ENCODE measurements at places on chromosomes 2 and 18.

DNA sequence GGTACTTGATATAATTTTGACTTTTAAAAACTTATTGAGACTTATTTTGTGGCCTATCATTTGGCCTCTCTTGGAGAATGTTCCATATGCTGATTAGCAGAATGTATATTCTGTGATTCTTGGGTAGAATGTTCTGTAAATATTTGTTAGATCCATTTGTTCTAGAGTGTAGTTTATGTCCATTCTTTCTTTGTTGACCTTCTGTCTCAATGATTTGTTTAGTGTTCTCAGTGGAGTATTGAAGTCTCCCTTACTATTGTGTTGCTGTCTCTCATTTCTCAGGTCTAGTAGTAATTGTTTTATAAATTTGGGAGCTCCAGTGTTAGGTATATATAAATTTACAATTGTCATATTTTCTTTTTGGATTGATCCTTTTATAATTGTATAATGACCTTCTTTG lies 349.6 kb upstream of the CWC22 start:
- no peak for DNase-seq

DNA sequence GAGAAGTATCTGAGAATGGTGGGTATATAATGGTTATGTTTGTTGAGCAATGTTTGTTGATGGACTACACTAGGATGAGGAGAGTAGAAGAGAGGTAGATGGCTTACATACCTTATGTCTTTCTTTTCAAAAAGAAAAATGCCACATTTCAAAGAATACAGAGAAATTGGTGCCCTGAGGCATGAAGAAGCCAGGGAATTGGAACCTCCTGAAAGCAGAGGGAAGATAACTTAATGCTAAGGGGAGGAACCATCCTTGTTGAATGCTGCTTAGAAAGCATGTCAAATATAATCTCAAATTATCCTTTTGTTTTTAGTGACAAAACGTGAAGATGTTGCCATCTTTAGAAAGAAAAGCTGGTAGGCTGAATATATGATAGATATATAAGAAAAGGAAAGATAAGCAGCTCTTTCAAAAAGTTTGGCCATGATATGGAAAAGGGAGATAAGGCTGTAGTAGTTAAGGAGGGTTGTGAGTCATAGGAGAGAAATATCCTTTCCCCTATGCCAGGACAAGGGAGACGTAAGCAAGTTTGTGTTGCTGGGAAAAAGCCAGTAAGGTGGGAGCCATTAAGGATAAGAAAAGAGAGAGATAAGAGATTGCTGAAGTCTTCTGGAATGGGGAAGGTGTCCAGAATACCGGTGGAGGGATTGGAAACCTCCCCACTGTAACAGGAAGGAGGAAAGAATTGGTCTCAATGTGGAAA lies 66.3 kb downstream of the SCN2A start:
- DNase-seq = no peak

- DNase-seq = no peak
These were observed 17.1 kb upstream of the GPR45 start for GRCh38 chr2:105224444-105224843.

GRCh38 chr2:14902953-14903352 lies 270.4 kb downstream of the LRATD1 start:
- DNase-seq = no peak

DNA sequence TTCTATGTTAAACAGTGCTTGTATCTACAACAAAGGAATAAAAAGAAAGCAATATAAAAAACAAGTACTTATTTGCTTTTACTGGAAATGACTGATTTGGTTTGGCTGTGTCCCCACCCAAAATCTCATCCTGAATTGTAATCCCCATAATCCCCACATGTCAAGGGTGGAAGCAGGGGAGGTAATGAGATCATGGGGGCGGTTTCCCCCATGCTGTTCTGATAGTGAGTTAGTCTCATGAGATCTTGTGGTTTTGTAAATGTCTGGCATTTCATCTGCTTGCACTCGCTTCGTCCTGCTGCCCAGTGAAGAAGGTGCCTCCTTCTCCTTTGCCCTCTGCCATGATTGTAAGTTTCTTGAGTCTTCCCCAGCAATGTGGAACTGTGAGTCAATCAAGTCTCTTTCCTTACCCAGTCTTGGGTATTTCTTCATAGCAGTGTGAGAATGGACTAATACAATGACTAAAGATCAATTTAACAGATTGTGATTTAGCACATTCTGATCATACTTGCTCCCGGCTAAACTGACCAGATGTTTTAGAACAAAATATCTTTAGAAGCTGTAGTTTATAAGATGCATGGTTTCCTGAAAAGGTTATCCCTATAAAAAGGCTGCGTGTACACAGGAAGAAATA lies 19.9 kb downstream of the PTH2R start:
- no peak for DNase-seq

- DNase-seq = no peak
These were observed 559 bp downstream of the MYL12A start for GRCh38 chr18:3248062-3248657.

- DNase-seq = no peak
These were observed 45.1 kb downstream of the LBH start for GRCh38 chr2:30276455-30276911.

- no peak for DNase-seq
These were observed 24.2 kb downstream of the MYT1L start for GRCh38 chr2:2306878-2307277.

- DNase-seq = no peak
These were observed 18.1 kb downstream of the CCDC141 start for GRCh38 chr2:179031731-179032408.

- no peak for DNase-seq
These were observed 170.2 kb downstream of the TPGS2 start for GRCh38 chr18:36658611-36659010.

GRCh38 chr2:213145715-213146242 lies 5.6 kb downstream of the IKZF2 start:
- DNase-seq = no peak

GRCh38 chr18:75809926-75810255 lies 382.4 kb upstream of the SMIM21 start:
- DNase-seq = no peak

DNA sequence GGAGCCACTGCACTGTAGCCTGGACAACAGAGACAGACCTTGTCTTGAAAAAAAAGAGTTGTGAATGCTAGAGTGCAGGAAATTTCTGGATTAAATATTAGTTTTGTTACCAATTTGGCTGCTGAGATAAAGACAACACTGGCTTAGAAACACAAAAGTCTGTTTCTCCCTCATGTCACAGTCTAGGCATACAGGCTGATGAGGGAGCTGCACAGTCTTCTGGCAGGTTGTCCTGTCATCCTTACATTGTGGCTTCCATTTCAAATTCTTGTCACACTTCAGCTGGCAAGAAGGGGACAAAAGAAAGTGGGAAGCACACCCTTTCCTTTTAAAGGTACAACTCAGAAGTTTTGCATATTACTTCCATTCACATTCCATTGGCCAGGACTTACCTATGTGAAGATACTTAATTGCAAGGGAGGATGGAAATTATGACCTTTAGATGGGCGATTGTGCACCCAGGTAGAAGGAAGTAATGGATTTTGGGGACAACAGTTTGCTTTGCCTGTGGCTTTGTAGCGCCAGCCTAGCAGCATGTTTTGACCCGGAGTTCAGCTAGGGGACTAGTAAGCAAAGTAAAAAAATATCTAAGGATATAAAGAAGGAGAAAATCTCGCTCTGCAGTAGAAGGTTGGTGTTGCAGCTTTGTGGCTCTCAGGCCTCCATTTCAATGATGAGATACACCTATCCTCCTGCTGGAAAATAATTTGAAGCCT lies 55.9 kb downstream of the SPATS2L start:
- no peak for DNase-seq

DNA sequence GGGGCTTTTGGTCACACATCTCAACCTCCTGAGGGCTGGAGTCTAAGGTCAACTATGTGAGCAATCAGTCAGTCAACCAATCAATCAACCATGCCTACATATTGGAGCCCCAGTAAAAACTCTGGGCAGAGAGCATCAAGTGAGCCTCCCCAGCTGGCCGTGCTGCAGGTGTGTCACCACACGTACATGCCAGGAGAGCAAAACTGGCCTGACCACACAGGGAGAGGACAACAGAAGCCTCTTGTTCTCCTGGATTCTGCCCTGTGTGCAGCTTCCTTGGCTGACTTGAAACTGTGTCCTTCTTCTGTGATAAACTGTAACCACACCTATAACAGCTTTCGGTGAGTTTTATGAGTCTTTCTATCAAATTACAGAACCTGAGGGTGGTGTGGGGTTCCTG lies 25.9 kb downstream of the GPR35 start:
- no peak for DNase-seq

DNA sequence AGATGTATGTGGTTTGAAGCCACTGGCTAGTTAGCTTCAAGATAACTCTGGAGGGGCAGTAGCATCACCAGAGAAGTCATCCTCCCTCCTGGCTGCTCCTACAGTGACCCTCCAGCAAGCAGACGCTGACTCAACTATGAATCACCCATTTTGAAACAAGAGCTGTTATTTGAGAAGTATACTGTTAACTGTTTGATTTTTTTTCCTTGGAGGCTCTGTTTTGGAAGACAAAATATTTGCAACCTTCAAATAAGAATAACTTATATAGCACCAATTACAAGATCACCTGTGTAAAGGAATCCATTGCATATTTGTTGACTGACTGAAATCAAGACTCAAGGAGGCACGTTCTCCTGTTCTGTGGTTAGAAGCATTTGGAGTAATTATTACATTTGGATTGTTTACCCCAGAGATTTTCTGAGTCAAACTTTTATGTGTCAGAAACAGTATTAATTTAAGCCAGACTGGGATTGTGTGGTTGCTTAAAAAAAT lies 313.8 kb downstream of the MTX2 start:
- DNase-seq = no peak

- DNase-seq = no peak
These were observed 97.3 kb upstream of the CHAC2 start for GRCh38 chr2:53670331-53670730.

All from stimulated activated CD4-positive, alpha-beta T cell treated with anti-CD3 and anti-CD28 coated beads, Interleukin-12 subunit alpha, Interleukin-12 subunit beta, amount 100 ng/mL, for 4 hours (primary cell).